ENCODE measurements at places on chromosomes 13 and 19. TPM values are rescaled to one million over a fixed set of nuclear protein-coding genes. Genes with fewer than 3 reads are reported as not detected.

The F10 gene
- 1.7 TPM for total RNA-seq

DNA sequence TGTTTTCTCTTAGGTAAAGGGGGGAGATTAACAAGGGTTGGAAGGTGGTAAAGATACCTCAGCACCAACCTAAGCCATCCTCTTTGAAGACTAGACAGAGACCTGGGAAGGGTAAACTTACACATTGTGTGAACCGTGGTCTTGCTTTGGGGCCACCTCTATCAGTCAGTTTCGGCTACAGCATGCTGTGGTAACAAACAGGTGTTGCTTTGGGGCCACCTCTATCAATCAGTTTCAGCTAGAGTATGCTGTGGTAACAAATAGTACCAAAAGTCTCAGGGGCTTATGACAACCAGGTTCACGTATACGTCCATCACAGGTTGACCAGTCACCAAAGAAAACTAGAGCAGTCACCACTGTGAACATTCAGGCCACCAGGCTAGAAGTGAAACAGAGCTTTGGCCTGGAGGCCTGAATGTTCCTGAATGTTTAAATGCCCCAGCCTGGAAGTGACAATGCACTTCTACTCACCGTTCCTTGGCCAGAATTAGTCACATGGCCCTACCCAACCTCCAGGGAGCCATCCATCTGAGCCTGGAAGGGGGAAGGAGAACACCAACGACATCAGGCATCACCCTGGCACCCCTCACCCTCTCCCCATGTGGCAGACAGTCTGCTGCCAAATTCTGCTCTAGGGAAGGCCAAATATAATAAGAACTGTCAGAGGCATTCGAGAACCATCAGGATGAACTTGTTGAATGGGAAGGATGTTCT, 3.8 kb downstream of the FXYD7 start:
- H3K27ac ChIP-seq: no peak overlapping the region
- H3K4me3 ChIP-seq: no peak overlapping the region
- H3K36me3 ChIP-seq: peaks cover 5% of the 10 kb centered on the region
- H3K27me3 ChIP-seq: no peaks in the 10 kb centered on the region
- peaks cover 10% of the 10 kb centered on the region for H3K4me1 ChIP-seq

GRCh38 chr19:39448271-39448670, 2.9 kb downstream of the SUPT5H start:
- DNase-seq: no peak
- H3K4me3 ChIP-seq: no peak overlapping the region
- peaks cover 18% of the 10 kb centered on the region for H3K36me3 ChIP-seq
- H3K27me3 ChIP-seq: no peaks in the 10 kb centered on the region
- H3K4me1 ChIP-seq: no peaks in the 10 kb centered on the region

GRCh38 chr19:29672933-29673336, 7.7 kb downstream of the PLEKHF1 start:
- no peaks in the 10 kb centered on the region for H3K4me1 ChIP-seq
- DNase-seq: no peak
- no peaks in the 10 kb centered on the region for H3K27me3 ChIP-seq

DNA sequence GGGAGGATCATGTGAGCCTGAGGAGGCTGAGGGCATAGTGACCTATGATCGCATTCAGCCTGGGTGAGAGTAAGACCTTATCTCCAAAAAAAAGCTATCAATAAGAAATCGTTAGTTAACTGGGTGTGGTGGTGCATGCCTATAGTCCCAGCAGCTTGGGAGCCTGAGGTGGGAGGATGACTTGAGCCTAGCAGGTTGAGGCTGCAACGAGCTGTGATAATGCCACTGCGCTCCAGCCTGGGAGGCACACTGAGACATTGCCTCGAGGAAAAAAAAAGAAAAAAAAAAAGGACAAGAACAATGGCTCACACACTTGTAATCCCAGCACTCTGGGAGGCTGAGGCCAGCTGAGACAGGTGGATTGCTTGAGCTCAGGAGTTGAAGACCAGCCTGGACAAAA, 16.2 kb downstream of the PSPC1 start:
- no peak overlapping the region for H3K4me3 ChIP-seq
- DNase-seq: no peak
- no peaks in the 10 kb centered on the region for H3K4me1 ChIP-seq
- H3K27me3 ChIP-seq: no peaks in the 10 kb centered on the region

Measured in H9 (cell line).